Calu3 (cell line): ENCODE measurements at places on chromosomes 6 and 20.

DNA sequence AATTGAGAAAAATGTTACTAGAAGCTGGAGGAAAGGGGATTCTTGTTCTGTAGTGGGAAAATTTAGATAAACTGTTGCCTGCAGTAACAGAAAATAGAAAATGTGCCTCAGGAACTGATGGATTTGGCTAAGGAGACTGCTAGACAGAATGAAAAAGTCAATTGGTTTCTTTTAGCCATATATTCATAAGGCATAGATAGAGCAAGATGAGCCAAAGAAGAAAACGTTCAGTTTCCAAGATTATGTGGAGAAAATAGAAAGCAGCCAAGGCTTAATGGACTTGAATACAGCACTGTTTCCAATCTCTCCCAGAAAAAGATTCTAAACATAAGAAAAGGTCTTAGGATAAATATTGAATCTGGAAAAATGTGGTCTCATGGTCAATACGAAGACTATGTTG, 115.1 kb upstream of the TCF21 start:
- no peak for DNase-seq

DNA sequence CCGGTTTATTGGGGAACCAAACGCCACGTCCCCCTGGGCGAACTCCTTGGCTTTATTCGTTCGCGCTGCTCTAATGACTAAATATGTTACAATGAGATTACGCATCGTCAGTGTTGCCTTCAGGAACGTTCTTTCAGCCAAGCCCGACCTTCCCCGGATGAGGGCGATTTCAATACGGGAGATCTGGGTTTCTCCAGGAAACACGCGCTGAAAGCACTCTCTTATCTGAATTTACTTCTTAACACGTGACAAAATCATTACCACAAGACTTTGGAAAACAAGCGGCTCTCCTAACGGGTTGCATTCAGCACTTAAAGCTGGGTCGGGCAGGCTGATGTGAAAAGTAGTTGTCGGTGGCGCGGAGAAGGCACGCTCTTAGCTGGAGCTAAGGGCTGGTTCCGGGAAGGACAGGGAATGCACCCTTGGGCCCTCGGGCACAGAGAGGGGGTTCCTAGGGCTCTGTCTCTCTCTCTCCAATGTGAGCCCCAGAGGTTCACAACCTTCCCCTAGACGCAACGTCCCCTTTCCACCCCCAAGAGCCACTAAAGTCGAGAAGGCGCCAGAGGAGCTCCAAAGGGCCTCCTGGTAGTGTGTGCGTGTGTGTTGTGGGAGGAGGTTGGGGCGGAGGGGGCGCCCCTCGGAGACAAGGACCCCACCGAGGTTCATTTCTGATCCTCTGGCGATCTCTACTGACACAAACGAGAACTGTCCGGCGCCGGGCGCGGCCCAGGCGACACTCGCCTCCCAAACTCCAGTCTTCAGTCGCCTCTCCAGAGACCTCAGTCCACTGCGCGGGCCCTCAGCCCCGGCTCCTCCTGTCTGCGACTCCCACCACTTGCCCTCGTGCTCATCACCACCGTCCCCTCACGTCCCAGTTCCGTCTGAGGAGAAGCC, 7.1 kb upstream of the NKX2-2 start:
- no peak for DNase-seq

DNA sequence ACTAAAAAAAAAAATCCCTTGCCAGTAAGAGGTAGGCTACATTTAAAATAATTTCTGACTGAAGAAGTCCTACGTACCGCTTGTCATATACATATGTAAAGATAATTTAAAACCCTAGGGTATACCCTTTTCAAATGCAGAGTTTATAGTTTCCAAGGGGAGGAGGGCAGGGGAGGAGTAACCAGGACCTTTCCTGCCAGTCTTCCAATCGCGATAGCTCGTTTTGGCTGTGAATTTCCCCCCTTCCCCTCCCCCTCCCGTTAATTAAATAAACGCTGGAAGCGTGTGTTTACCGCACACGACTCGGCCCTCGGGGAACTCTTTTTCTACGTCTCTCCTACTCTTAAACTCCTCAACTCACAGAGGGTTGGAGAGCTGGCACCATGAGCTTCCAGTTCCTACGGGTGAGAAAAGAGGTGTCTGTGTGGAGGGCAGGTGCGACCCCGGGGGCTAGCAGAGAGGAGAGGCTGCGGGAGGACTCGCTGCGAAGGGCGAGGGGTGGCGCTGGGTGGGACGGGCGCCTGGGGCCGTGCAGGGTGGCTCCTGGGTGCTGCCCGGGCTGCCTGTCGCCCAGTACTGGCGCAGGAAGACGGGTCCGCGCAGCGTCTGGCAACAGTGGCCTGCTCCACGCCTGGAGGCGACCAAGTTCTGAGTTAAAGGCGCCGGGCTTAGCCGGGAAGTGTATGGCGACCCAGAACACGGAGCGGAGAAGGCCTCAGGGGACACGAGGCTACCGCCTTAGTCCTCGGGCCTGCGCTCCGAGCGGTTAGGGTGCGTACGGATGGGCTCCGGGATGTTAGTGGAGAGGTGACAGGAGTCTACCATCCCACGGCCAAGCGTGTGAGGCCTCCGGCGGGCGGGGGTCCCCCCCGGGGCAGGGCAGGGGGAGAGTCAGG, 4.1 kb upstream of the TFAP2C start:
- no peak for DNase-seq

DNA sequence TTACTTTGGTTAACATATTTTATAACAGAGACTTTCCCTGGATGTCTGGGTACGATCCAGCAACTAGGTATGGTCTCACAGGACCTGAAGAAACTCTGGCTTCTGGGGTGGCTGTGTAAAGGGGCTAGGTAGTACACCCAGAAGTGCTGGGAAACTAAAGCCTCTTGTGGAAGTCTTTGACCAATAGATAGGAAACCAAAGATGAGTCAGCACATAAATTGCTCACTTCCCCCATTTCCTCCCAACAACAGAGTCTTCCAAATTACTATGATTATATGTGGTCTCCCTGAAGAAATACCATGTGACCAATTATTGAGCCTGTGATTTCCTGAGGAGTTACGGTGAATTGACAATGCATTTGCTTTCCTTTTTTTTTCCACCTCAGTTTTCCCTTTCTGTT, 26.8 kb upstream of the TBX18 start:
- no peak for DNase-seq

DNA sequence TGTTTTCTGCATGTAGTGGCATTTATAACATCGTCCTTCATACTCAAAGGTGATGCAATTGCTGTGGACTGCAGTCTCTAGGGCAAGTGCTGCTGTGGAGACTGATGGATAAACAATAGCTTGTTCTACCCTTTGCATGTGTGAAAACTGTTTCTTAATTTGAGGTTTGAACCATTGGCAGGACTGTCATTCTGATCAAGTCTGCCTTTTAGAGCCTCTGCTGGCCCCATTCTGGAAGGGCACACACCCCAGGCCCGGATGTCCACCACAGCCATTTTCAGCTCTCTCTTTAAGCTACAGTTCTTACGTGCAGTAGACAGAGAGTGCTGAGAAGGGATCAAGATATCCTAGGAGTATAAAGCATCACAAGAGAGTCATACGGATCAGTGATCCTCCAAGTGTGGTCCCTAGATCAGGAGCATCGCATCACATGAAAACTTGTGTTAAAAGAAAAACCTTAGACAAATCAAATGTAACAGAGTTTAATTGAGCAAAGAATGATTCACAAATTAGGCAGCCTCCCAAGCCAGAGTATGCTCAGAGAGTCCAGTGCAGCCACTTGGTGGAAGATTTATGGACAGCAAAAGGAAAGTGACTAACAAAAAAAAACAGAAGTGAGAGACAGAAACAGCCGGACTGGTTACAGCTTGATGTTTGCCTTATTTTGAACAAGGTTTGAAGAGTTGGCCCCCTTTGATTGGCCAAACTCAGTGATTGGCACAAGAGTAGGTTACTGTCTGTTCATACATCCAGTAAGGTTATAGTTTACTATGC, 52.0 kb downstream of the FRK start:
- DNase-seq, result no peak

GRCh38 chr20:62583424-62583920, 58.8 kb upstream of the SLCO4A1 start:
- DNase-seq, result no peak

DNA sequence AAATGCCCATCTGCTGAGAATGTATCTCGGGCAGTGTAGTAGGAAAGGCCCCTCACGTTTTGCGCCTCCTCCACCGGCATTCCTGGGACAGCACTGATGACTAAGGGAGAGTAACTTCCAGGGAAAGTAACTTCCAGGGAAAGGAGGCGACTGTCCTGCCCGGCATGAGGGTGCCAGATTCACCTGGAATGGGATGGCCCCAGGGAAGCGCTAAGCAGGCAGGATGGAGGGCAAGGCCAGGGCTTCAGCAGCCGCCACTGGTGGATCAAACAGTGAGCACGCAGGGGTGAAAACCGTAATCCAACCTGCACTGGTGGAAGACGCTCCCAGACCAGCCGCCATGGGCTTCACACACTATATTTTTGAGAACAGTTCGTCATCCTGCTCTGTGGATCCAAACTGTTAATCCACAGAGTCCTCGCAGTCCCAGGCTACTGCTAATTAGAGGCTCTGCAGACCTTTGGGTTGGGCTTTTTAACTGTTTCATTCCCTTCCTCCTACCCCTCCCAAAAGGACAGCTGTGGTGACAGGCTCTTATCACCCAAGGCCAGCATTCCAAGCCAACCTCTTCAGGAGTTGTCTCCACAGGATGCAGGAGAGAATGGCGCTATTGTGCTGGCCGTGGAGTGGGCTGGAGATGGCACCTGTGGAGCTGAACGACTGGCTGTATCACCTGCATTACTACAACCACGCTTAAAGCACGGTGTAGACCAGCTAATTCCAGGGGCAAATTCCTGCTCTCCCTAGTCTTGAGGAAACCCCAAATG, 178.9 kb downstream of the DLL1 start:
- DNase-seq, result no peak

DNA sequence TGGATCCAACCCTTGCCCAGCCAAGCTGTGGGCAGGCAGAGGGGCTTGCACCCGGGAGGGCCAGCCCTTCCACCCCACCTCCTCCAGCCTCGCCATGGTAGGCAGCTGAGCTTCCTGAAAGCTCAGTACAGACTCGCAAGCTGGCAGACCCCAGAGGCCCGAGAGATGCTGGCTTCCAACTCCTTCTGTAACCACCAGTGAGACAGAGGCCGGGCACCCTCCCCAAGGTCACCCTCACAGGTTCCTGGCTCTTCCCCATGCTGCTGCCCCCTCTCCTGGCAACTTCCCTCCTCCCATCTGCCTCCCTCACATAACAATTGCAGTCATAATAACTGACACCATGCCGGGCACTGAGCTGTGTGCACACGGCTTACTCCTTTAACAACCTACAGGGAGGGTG, 26.2 kb upstream of the NOL4L start:
- DNase-seq, result no peak

GRCh38 chr6:165129086-165129485, 180.3 kb downstream of the C6orf118 start:
- DNase-seq, result no peak
